ENCODE measurements at places on chromosomes 16 and 17.
A peak's percentile ranks its signal among the peaks of the same experiment; 100 is the strongest.

GRCh38 chr16:50245417-50246298 is 20.7 kb upstream of the ADCY7 start:
- DNase-seq: peak; percentile 57

- DNase-seq: no peak
Observed at GRCh38 chr16:79101491-79101890, 499.0 kb downstream of the MAF start.

DNA sequence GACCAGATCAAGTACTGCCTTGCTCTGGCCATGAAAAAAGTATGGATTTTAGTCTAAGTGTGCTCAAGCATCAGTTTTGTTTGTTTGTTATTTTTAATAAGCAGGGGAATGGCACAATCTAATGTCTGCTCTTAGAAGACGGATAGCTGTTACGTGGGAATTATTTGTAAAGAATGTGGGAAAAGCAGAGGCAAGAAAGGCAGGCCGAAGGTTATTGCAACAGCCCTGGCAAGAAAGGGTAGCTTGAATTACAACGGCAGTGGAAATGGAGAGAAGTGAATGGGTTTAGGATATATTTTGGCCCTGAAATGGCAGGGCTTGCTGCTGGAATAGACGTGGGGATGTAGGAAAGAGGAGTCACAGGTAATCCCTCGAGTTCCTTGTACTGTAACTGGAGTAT is 987 bp upstream of the HASPIN start:
- no peak for DNase-seq

DNA sequence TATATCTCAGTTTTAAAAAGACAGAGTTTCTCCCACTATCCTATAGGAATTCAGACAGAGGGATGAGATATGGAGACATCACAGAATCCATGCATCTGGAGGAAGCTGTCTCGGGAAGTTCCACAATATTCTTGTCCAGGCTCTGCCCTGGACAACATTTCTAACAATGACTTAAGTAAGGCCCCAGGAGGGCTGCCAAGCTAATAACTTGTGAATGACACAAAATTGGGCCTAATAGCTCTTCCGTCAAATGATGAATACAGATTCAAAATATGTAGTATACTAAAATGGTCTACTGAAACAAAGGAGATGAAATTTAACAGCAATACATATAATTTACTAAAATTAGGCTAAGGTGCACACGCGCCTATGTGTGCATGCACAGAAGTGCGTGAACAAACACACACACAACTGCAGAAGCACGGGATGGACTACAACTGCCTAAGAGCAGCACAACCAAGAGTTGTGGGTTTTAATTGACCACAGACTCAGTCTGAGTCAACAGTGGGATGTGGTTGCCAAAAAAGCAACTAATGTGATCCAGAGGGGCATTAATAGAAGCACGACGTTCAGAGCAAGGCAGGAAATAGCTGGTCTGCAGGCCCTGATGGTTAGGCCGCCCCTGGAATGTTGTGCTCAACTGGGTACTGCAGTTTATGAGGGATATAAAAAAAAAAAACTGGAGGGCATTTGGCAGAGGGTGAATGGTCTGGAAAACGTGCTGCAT is 26.3 kb upstream of the HS3ST2 start:
- no peak for DNase-seq

GRCh38 chr17:1462164-1463112 is 6.4 kb upstream of the CRK start:
- no peak for DNase-seq

- DNase-seq: no peak
Observed at GRCh38 chr17:35844547-35844946, 24.1 kb downstream of the HEATR9 start.

- peak; percentile 26 for DNase-seq
Observed at GRCh38 chr17:7997186-7997585, 5.2 kb upstream of the GUCY2D start.

DNA sequence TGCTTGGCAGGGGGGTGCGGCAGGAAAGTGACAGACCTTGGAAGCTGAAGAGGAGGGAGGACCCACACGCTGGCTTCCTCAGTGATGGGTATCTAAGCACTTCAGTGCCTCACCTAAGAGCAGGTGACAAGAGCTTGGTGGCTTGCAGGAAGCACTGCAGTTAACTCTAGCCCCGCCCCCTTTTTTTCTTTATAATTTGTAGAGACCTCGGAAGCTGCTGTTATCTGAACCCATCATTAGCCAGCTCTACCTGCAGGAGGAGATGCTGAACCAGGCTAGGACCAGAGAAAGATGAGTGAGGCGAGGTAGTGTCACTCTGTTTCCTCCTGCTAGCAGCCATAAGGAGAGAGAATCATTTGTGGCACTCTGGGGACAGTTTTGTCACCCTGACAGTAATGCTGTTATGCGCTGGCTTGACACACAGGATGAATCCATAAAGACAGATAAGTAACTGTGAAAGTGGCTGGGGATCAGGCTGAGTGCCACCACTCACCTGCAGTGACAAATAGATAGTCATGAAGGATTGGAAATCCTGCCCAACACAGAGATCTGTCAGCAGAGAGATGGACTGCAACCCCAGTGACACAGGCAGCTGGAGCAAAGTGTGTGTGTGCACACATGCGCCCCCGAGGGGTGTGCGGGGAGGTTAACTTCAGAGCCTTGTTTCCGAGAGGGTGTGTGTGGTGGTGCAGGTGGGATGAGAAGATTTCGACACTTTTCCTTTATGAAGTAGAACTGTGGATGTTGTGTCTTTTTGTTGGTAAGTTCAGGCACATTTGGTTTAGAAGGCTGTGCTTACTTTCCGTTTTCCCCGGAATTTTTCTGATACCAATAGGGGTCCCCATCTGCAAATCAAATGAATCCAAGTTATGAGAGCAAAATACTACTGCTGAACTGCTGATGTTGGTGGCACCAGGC is 224.0 kb downstream of the IRX3 start:
- DNase-seq: no peak

DNA sequence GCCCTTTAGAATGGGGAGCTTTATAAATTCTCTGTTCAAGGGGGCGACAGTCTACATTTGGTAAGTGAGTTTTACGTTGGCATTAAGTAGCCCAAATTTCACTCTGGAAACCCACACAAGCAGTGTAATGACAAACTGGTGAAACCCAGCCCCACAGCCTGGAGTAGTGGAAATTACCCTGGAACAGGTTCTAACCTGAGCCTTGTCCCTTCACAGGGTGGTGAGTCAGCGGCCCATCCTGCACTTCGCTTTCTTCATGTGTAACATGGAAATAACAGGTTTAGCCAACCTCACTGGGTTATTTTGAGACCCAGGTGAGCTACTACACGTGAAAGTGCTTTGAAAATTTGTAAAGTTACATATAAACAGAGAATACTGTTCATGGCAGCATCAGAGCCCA is 3.5 kb upstream of the TLCD3A start:
- no peak for DNase-seq

- DNase-seq: no peak
Observed at GRCh38 chr17:17515934-17516930, 20.0 kb upstream of the RASD1 start.

GRCh38 chr17:70100983-70101382 is 26.0 kb downstream of the KCNJ16 start:
- DNase-seq: peak; percentile 3

DNA sequence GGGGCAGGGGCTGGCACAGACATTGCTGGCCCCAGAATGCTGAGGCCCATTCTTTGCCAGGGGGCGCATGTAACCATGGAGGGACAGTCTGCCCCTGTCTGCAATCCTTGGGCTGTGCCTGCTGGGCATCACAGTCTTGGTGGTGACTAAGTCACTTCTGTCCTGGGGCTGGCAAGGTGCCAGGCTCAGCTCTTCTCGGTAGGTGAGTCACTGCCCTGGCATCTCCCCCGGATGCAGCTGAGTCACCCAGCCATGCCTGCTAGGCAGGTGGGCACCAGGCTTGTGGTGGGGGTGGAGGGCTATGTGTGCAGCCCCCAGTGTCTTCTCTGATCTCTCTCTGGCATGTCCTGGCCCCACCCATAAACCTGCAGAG is 5.6 kb downstream of the RARA start:
- DNase-seq: peak; percentile 96

DNA sequence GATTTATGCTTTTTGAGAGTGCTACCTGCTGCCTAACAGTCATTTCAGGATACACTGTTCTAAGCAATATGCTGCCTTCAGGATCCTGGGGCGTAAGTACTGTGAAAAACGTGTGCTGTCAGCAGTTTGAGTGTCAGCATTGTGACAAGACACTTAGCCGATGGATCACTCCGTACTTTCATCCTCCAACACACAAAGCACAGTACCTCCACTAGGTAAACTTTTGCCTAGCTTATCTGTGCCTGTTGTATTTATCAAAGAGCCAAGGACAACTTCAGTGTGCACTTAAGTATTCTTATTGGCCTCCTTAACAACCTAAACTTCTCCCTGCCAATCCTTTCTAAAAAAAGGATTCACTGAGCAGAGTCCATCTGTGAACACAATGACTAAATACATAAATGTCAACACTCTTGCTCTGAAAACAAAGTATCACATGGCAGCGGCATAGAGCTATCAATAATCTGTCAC is 33.8 kb upstream of the PHLPP2 start:
- DNase-seq: no peak

DNA sequence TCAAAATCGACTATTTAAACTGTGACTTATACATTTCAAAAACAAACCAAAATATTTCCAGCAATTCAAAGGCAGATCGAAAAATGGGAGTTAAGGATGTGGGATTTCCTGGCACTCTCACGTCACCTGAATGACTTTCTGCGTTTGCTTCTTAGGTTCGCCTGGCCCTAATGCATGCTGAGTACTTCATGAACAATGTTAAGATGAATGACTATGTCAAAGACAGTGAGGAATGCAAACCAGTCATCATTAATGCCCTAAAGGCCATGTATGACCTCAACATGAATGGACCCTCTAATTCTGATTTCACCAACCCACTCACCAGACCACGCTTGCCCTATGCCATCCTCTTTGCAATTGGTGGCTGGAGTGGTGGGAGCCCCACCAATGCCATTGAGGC is 7.3 kb downstream of the KLHL10 start:
- no peak for DNase-seq

Data from NCI-H460 (cell line).